ENCODE measurements at places on chromosomes 4 and X.

GRCh38 chr4:107363125-107363524, 327.0 kb upstream of the DKK2 start:
- DNase-seq: no peak

DNA sequence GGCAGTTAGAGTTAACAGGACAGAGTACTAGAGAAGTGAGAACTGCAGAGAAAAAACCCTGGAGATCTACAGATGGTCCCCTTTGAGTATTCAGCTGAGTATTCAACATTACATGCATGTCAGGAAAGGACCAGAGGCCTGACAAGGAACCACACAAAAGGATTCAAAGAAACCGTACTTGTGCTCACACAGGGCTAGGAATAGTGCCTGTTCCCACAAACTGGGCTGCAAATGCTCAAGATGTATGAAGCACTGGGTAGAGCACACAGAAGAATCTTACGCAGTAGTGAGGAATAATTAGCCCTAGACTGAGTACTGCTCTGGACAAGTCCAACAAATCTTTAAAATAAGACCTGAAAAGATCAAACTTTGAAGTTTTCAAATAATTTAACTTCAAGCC, 17.6 kb downstream of the PTPN13 start:
- DNase-seq: no peak

DNA sequence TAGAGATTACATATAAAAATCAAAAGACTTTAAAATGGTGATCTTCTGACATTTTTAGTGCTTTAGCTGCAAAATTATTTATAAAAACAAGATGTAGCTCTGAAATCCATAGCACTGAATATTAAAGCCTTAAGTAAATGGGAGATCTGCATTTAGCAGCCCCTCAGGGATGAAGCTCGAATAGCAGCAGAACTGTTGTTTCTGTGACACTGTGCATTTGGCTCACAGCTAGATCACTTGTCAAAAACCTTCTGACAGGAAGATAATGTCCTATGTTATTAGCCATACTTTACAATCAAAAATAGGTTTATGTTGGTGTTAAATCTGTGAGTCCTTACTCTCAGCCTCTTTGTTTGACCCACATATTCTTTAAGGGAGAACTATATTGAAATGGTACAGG, 14.1 kb upstream of the PYURF start:
- DNase-seq: no peak

DNA sequence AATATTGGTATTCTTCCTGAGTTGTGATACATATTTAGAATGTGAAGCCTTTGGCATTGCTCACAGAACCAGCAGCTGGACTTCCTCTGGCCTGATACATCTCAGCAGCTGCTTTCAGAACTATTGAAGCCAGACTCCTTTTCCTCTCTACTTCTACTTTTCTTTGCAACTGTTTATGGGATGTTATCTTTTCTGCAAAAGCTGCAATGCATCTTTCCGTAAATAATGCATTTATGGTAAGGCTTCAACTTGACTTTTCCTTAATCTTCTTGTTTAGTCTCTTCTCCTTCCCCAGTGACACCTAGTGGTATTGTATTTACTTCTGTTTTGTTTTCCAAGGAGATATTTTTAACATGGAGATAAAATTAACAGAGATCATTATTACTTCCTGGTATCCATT, 1548.7 kb downstream of the PCDH7 start:
- DNase-seq: no peak

DNA sequence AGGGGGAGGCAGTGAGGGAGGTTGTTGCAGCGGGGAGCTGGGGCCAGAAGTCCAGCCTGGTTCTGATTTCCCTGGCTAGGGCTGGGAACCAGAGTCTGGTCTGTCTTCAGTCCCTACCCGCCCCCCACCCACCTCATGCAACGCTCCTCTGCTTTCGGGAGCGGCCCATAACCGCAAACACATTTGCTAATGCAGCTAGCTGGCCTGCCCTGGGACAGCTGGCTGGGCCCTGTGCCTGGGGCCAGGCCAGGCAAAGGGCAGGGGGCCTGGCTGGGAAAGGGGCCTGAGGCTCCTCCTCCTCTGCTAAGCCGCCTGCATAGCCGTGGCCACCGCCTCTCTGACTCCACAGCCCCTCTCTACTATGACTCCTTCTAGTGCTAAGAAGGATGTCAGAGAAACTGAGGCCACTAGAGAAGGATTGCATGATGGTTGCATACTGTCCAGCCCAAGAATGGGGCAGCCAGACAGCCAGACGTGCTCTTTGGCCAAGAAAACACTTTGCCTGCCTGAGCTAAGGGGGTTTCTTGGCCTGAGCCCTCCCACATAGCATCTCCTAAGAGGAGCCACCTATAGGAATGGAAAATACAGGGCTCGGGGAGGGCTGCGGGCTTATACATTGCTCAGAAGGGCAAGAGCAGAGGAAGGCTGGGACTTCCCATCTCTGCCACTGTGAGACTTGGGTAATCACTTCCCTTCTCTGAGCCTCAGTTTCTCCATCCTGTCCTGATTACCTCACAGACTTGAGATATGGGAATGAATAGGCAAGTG, 76.9 kb downstream of the PJA1 start:
- no peak for DNase-seq

- DNase-seq: no peak
Observed at GRCh38 chrX:12002876-12003275, 135.4 kb upstream of the FRMPD4 start.

DNA sequence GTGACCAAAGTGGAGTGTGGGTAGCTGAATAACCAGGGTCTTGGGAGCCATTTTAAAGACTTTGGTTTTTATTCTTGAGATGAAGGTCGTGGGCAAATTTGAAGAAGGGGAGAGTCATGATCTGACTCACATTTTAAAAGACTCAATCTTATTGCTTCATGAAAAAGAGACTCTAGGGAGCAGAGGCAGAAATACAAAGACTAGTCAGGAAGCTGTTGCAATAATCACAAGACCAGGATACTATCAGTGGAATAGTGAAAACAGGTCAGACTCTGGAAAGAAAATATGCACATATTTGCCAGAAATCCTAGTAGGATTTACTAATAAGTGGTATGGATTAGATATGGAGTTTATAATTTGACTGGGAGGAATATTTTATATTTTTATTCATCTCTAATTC, 448.4 kb downstream of the RAPGEF2 start:
- no peak for DNase-seq

DNA sequence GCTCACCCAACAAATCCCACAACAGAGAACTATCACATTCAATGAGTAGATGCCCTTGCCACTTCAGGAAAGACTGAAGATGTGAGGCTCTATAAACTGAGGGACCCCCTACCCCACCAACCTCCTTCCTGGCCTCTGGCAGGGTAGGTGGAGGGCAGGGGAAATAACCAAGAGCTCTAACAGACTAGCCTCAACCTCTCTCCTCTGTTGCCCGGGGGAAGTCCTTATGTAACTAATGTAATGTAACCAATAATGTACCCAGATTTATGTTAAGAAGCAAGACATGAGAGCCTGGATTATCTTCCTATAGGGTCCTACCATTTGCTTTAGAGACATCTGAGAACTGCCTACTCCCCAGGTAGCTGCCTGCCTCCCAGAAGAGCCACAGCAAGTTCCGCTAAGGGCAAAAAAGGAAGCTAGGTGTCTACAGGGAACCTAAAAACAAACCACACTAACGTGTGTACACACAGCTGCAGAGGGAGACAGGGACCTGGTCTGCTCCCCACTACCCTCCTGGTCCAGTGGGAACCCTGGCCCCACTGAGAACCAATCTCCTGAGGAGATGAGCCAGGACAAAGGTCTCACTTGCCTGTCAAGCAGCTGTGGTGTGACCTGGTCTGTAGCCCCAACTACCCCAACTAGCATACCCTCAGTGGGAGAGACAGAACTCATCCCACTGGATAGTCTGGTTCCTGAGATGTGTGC, 17.7 kb downstream of the OTUD5 start:
- DNase-seq: no peak

GRCh38 chr4:102828497-102828808, 1.1 kb upstream of the UBE2D3 start:
- no peak for DNase-seq

- no peak for DNase-seq
Observed at GRCh38 chrX:118373538-118373937, 27.6 kb downstream of the WDR44 start.

DNA sequence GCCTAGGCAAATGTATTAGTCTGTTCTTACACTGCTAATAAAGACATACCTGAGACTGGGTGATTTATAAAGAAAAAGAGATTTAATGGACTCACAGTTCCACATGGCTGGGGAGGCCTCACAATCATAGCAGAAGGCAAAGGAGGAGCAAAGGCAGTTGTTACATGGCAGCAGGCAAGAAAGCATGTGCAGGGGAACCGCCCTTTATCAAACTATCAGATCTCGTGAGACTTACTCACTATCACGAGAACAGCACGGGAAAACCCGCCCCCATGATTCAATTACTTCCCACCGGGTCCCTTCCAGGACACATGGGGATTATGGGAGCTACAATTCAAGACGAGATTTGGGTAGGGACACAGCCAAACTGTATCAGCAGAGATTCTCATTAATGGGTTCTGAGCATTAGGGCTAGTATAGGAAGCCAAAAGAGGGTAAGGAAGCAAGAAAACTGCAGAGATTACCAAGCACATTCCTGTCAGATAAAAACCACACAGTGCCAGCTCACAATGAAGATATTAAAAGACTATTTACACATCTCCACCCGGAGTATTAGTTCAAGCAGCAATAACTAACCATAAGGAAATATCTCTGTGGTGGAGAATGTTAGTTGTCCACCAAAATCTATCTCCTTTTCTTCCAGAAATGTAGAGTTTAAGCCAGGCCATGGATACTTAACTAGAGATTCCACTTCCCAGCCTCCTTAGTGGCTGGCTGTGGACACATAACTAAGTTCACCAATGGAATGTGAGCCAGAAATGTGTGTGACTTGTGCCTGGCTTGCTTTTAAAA, 61.2 kb upstream of the HOPX start:
- DNase-seq: no peak

DNA sequence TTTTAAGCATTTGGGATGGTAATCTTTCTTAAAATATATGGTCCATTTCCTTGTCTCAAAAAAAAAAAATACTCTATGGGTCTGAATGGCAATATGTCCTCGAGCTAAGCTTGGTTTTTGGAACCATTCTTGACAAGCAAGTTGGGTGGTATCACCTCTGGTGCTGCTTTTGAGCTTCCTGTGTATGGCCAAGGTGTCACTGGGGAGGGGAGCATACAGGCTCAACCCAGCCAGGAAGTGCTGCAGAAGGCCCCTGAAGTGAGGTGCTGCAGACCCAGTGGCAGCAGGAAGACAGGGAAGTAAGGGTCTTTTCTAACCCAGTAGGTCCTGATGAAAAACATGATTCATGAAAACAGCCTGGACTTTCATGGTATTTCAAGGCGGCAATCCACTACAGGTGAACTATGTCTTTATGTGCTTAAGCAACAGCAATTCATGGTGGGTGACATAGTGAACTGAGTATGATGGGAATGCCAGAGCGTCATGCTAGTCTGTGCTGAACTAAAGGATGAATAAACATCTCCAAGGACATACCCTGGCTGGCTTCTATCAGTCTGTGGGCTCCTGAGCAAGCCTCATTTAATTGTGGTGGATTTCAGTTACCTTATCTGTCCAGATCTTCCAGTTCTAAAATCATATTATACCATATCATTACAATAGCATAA, 15.1 kb downstream of the TRAPPC2 start:
- no peak for DNase-seq

DNA sequence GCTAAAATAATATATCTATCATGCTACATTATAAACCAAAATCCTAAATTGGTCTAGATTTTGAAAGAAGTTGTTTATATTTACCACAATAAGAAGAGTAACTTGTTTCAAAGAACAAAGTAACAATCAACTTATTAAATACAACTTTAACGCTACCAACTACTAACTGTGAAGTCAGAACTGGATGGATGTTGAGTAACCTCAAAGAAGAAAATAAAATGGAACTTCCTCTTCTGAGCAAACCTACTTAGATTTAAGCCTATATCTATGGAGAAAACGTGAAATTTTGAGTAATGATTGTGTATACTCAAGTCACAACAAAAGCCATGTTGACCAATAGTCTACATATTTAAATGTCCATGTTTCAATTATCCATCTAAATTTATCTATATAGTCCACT, 25.7 kb downstream of the SH3RF1 start:
- DNase-seq: no peak

- no peak for DNase-seq
Observed at GRCh38 chr4:5924461-5925125, 31.7 kb upstream of the CRMP1 start.

DNA sequence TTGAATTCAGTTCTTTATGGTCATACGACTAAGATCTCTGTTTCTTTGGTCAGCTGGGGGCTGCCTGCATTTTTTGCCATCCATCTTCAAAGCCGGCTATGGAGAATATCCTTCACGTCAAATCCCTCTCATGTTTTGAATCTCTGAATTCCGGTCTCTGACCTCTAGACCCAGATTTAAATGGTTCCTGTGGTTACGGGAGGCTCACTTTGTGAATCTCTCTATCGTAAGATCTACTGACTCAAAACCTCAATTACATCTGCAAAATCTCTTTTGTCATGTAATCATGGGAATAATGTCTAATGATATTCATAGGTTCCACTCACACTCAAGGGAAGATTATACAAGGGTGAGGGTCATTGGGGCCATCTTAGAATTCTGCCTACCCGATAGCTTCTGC, 5.7 kb upstream of the MPC1L start:
- DNase-seq: no peak

- DNase-seq: peak; percentile 54
Observed at GRCh38 chrX:129798888-129799287, 19.1 kb downstream of the SASH3 start.

Measured in activated T-cell treated with anti-CD3 and anti-CD28 coated beads, Interleukin-2, amount 50 U/mL, for 72 hours (primary cell).